ENCODE measurements at places on chromosomes 12 and 14.

DNA sequence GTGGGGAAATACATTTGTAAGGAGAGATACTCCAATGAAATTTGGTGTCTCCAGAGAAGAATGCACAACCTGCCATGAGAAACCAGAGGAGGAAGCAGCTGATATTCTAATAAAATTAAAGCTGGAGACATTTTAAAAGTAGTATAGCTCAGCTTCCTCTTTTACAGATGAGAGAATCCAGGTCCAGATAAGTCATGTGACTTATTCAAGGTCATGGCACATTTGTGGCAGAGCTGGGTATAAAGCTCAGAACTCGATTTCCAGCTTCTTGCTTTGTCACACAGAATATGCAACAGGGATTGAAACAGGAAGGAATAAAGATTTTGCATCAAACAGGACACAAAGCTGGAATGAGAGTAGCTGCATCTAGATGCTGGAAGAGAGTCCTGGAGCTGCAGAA lies 174.8 kb downstream of the EMP1 start:
- DNase-seq: no peak

DNA sequence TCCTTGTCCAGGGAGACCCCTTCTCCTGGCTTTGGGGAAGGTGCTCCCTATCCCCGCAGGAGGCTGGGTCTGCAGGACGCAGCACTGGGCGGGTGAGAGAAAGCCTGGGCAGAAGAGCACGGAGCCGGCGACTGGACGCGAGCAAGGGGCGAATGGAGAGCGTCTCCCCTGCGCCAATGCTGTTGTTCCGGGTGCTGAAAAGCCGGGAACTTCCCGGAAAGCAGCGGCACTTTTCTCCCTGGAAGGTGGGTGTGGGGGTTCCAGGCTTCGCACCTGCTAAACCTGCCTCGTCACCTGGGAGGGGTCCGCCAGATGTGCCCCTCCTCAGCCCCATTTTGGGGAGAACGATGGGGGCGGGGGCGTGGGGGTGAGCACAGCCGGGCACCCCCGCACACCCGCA lies 417.1 kb upstream of the TMTC1 start:
- no peak for DNase-seq

GRCh38 chr12:109883461-109883860 lies 3.1 kb upstream of the GLTP start:
- no peak for DNase-seq

DNA sequence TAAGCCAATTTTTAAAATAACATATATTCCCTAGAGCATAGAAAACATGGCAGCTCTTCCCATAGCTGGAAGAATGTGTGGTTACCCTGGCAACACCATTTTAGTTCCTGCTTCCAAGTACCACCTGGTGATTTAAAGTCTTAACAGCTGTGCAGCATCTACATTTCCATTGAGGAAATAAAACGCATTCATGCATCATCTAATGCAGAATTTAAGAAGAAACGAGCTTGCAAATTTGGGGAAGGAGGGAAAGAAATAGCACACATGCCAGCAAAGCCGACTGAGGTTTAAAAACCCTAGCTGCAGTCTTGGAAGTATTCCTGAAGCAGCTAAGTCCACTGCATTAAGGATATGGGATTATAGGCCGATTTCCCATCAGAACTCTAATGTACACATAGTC lies 22.8 kb upstream of the SLC38A2 start:
- no peak for DNase-seq

DNA sequence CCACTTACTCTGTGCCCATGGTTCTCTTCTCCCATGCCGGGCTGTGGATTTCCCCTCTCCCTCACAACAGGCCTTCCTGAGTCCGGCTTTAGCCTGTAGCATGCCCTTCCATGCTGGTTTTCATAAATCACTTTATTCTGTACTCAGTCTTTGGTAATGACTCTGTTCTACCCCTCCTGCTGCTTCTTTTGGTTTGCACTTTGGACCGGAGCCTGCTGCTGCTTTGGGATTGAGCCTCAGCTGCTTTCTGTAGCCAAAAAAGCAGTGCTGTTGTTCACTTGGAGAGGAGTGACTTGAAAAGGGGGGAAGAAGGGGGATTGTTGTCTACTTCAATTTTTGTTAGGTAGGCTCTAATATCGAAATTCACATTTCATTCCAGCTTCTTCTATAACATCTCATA lies 8.5 kb upstream of the SLC6A13 start:
- no peak for DNase-seq

GRCh38 chr12:124761871-124762270 lies 101.8 kb downstream of the SCARB1 start:
- no peak for DNase-seq

DNA sequence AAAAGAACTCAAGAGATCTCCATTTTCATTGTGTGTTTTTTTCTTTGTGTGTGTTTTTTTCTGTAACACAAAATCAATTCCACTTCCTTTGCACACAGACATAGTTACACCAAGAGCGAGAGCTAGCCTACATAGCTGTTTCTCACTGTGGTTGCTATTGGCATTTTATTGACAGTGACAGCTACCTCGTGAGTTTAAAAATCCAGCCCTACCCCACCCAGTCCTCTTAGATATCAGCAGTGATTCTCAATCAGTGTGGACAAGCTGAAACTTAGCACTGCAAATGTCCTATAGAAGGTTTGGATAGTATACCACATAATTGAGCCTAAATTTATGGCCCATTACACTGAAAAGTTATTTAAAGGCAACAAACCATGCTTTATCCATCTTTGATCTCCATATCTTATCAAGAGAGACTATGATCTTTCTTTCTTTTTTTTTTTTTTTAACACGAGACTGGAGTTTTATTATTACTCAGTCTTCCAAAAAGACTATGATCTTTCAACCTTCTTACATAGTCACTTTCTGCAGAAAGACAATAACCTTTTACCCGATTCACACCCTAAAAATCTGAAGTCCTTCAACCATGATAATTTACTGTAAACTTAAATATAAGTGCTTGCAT lies 46.8 kb downstream of the ATP2B1 start:
- DNase-seq: no peak

DNA sequence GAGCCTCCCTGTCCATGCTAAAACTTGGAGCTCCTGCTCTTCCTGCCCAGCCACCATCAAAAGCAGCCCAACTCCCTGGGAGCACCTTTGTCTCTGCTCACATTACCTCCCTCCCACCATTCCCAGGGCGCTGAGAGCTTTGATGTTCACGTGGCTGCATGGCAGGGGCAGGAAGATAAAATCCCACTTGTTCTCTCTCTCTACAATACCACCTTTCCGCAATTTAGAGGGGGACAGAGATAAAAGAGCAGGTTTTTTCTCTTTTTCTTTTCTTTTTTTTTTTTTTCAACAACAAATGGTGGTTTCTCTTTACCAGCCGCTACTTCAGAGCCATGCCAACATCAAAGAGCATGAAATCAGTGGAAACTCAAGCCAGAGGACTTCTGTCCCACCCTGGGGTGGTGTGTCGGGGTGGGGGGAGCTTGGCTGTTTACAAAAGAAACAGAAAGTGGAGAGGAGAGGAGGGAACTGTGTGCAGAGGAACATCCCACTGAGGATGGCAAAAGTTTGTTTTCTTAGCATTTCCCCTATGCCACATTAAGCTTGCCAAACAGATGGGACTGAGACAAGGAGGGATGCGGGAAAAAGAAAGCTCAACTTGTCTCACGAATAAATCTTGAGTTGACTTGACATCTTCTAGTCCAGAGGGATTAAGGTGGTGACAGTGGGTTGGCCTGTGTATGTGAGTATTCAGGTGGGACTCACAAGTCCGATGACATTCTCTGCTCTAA lies 103.7 kb upstream of the NUDT4 start:
- no peak for DNase-seq

GRCh38 chr12:59322473-59322872 lies 273.4 kb upstream of the SLC16A7 start:
- DNase-seq: no peak

GRCh38 chr12:43241986-43242385 lies 310.0 kb downstream of the ADAMTS20 start:
- DNase-seq: no peak

- no peak for DNase-seq
These were observed 25.3 kb downstream of the MUCL1 start for GRCh38 chr12:54879579-54879978.

- no peak for DNase-seq
These were observed at the start of gene PMEL for GRCh38 chr12:55965941-55966407. Gene PMEL, minus strand, starts transcription at chr12:55966042. Its CDS starts 31 bp downstream, at chr12:55966011.

GRCh38 chr12:76929499-76929898 lies 50.7 kb upstream of the CSRP2 start:
- no peak for DNase-seq

- no peak for DNase-seq
These were observed 161.3 kb upstream of the LMNTD1 start for GRCh38 chr12:25714198-25714984.

- DNase-seq: no peak
These were observed 48.1 kb downstream of the KCNK13 start for GRCh38 chr14:90109858-90110257.

GRCh38 chr14:89779707-89780106 lies 174.8 kb downstream of the EFCAB11 start:
- DNase-seq: no peak

GRCh38 chr12:42776396-42776795 lies 186.8 kb upstream of the PRICKLE1 start:
- no peak for DNase-seq

- no peak for DNase-seq
These were observed 39.3 kb downstream of the LRTM2 start for GRCh38 chr12:1859643-1860042.
